ENCODE measurements at places on chromosomes 2 and 18.

DNA sequence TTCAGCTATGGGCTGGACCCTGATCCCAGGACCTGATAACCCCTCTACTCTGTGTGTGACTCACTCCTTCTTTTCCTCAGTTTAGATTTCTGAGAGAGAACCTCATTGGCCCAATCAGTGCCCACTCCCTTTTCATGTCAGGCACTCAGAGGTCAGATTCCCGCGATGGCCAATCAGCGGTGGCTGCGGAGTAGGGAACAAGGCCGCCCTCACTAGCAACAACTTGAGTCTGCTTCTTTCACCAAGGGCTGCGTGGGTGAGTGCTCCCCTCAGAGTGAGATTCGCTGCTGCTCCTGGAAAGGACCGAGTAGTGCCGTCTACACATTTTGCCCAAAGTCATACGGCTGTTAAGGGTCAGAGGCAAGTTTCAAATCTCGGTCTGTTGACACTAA is 34.7 kb downstream of the NPPC start:
- DNase-seq, result no peak

DNA sequence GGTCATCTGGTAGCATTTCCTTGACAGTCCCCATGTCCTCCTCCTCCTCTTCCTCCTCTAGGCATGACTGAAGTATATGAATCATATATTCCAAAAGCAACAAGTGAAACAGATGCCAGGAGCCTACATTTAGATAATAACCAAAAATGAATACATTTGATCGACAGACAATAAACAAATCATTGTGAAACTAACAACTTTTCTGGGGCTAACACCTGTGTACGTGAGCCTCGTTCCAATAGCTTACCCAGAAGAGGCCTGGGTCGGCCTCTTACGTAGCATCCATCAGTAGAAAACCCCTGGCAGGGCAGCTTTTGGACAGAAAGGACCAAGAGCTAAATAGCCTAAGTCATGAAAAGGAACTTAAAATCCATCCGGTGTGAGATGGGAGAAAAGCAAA is 15.3 kb upstream of the CREG2 start:
- DNase-seq, result no peak

DNA sequence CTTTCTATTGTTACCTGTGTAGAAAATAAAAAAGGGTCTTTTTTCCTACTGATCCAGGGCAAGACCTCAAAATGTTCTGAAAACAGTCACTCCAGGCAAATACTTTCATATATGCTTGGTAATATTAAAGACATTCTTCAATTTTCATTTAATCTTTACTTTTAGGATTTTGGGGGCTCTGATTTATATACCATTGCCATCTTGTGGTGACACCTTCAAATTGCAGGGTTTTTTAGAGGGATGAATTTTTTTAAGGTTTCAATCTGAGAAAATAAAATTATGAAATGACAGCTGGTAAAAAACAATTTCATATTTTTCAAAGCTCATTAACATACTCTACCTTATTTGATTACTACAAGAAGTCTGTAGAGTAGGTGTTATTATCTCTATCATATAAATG is 26.8 kb downstream of the MAPK4 start:
- no peak for DNase-seq

GRCh38 chr2:239002591-239002953 is 154.7 kb downstream of the TWIST2 start:
- no peak for DNase-seq

GRCh38 chr2:152646775-152647174 is 70.5 kb downstream of the PRPF40A start:
- DNase-seq, result no peak

- DNase-seq, result no peak
These were observed 31.9 kb downstream of the ABHD3 start for GRCh38 chr18:21672521-21673267.

DNA sequence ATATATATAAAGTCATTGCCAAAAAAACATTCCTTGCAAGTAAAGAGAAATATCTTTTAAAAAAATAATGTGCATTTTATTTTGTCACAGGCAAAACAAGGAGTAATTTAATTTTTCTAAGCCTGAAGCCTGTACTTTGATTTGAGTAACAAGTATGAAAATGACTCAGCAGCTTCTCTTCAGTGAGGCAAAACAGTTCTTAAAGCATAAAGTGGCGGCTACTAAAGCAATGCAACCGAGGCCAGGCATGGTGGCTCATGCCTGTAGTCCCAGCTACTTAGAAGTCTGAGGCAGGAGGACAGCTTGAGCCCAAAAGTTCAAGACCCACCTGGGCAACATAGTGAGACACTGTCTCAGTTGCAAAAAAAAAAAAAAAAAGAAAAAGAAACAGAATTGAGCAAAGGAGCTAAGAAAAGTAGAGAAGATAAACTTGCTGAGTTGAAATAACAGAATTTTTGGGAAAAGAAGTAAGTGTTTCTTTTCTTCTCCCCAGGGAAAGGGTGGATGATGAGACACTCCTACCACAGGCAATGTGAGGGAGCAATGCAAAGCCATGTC is 29.6 kb downstream of the DOK1 start:
- DNase-seq, result no peak

- no peak for DNase-seq
These were observed 16.7 kb downstream of the CAPN10 start for GRCh38 chr2:240603081-240603835.

DNA sequence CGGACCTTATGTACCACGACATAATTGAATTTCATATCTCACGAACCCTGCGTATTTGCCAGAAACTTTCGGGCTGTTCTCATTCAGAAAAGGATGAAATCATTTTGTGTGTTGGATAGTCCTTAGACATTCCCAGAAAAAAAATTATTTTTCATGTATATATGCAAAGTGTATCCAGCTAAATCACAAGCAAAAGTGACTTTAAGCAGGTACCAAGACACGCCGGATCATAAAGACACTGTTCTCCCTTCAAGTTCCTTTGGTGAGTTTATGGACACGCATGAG is 35.1 kb upstream of the PNO1 start:
- DNase-seq, result no peak

DNA sequence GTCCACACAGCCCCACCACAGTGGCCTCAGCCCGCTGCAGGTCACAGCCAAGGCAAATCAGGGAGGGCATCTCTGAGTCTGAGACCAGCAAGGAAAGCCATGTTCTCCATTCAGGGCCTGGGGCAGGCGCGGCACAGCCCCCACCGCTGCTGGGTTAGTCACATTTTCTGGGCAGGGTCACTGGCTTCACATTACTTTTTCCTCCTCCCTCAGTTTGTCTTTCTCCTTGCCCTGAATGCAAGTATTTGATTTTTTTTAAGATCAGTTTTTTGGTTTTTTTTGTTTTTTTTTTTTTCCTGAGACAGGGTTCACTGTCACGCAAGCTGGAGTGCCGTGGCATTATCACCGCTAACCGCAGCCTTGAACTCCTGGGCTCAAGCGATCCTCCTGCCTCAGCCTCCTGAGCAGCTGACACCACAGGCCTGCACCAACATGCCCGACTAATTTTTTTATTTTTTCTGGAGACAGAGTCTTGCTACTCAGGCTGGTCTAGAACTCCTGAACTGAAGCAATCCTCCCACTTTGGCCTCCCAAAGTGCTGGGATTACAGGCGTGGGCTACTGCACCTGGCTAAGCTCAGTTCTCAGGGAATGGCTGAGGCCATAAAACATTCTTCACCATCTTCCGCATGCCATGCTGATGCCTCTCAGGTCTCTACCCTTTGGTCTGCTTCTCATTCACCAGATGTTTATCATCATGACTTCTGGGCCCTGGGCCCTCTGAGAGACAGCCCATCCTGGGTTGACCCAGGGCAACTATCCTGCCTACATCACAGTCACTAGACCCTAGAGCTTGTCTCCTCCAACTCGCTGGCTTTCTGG is 628 bp upstream of the CAPG start:
- DNase-seq, result no peak

DNA sequence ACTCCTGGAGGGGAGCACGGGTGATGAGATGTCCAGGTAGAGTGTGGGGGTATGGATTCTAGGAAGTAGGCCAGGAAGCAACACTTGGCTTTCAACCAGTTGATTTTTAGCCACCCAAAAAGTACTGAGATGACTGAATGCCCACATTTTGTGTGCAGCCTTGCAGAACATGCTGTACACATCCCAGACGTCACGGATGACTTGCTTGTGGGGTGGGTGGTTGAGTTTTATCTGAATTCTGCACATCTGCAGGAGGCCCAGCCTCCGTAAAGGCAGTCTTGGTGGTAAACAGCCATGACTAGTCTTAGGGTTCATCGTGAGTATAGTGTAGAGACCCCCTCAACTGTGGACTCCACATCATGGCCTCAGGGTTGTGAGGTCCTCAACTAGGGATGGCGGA is 53.3 kb upstream of the CCDC195 start:
- no peak for DNase-seq

DNA sequence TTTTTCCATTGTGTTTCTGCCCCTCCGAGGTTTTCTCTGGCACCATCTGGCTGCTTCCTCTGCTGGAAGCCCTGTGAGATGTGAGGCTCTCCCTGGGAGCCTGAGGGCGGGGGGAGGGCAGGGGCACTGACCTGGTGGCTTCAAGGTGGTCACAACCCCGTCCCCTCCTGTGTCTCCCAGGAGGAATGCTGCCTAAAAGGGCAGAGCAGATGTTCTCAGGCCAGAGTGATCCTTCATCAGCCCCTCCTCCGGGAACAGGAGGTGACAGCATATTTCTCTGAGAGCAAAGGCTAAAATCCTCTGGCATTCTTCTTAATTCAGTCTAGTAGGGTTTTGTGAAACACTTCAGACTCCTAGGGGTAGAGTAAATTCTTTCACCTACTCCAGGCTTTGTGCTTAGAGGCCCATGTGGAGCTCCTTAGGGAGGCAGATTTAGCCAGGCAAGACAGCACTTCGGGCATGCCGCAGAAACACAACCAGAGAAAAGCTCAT is 18.3 kb upstream of the GREB1 start:
- DNase-seq, result no peak

- no peak for DNase-seq
These were observed 87.9 kb upstream of the MAP4K3 start for GRCh38 chr2:39524756-39525635.

- DNase-seq, result no peak
These were observed 659.3 kb upstream of the FANCL start for GRCh38 chr2:58900246-58901027.

- no peak for DNase-seq
These were observed 104.9 kb downstream of the RIT2 start for GRCh38 chr18:43010611-43011010.

GRCh38 chr2:176039375-176039774 is 37.3 kb upstream of the LNPK start:
- no peak for DNase-seq

GRCh38 chr2:46347648-46348280 is 50.6 kb downstream of the EPAS1 start:
- DNase-seq, result no peak

GRCh38 chr2:79994965-79995364 is 309.6 kb downstream of the LRRTM1 start:
- no peak for DNase-seq

DNA sequence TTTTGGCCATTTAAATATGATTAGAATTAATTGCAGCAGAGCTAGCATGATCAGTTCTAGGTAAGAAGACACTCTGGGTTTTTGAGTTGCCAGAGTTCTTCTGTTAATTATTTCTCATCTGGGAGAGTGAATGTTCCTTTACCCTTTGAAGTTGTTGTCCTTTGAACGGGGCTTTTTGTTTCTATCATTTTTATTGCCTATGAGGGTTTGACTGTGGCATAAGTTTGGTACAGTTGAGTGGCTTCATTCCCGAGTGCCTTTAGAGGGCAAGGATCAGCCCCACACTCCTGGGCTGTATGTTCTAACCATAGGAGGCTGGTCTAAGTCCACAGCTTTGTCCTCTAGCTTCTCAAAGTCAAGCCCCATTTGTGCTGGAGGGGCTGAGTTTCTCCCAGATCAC is 804.3 kb downstream of the KCNJ3 start:
- DNase-seq, result no peak

DNA sequence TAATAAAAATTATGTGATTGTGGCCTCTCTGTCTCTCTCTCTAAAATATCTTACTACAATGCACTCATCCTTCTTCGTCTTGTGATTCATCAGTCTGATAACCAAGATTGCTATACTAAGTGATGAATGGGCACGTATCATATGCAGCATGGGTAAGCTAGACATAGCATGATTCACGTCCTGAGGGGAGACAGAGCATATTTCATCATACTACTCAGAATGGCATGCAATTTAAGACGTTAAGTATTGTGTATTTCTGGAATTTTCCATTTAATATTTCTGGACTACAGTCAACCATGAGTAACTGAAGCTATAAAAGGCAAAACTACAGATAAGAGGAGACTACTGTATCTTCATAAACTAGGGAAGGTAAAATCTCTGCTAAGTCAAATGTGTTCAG is 97.0 kb upstream of the CD226 start:
- DNase-seq, result no peak

GRCh38 chr2:184620367-184620766 is 22.0 kb downstream of the ZNF804A start:
- no peak for DNase-seq

DNA sequence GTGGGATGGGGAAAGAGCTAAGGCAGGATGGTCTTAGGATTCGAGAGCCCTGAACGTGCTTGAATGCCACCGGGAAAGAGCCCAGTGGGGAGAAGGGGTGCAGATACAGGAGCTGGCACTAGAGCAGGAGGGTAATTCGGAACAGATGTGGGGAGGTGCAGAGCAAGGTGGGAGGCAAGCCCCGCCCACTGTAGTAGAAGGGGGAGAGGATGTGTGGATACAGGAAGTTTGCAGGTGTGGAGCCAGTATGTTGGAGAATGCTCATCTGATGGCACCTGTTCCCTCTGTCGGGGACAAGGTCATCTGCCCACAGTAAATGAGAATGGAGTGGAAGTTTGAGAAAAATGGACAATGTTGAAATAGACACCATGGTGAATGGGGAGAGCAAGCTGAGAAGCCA is 28.8 kb downstream of the CHST10 start:
- DNase-seq, result no peak

- no peak for DNase-seq
These were observed 168.8 kb downstream of the TXNL1 start for GRCh38 chr18:56469582-56469981.

DNA sequence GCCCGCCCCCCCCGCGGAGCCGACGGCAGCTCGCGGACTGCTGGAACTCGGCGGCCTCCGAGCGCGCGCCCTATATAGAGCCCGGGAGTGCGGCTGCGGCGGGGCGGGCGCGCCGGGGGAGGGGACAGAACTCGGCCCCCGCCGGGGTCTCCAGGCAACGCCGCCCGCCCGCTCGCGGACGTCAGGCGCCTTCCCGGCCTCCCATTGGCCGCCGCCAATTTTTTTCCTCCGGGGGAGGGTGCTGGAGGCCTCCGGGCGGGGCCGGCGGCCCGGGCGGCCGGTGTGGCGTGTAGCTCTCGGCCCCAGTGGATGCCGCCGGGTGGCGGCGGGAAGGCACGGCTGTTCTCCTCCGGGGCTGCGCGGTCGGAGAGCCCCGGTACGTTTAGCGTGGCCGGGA is at the start of gene ZFP36L2:
Gene ZFP36L2, minus strand, starts transcription at position 49 of the 397 bp plus-strand sequence. CDS start 291 bp downstream, outside the sequence.
- peak; percentile 86 for DNase-seq

- DNase-seq, result no peak
These were observed 98.2 kb upstream of the SMAD2 start for GRCh38 chr18:48028696-48029095.

GRCh38 chr2:139631966-139632365 is 851.8 kb upstream of the NXPH2 start:
- no peak for DNase-seq

DNA sequence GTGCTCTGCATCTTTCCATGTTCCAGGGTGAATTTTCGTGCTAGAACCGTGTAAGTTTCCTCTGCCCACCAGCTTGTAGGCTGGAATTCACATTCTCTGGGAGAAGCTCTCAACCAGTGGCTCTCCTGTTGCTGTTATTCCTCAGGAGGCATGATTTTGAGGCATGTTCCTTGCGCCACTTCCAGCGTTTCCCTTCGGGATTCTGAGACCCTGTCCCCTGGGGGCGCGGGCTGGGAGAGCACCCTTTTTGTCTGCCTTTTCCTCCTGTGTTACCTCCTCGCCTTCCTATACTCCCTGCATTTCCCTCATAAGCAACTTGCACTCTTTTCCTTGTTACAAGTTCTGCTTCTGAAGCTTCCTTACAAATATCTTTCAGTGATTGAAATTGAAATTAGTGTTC is 156.4 kb downstream of the PTPRM start:
- no peak for DNase-seq

Data from NCI-H2081 treated with DMSO at 0.1 percent for 48 hours (cell line).